Stimulated activated CD4-positive, alpha-beta T cell treated with anti-CD3 and anti-CD28 coated beads, Interleukin-2, amount 100 ng/mL, for 24 hours (primary cell): ENCODE measurements at places on chromosomes 4 and X.

DNA sequence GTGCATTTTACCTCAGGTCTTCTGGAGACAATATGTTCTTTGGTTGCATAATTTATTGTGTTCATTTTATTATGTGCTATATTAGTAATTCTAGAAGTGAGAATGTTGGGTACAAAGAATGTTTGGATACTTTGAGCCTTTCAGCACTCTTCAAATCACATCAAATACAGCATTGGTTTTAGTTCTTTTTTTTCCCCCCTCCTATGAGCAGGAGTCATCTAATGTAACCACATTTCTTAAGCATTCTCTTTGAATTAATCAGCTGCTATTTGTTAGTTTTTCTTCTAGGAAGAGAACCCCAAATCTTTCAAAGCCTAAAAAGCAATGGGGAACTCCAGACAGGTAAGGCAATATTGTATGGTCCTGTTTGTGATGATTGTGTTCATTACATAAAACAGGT, 46.7 kb downstream of the ARL9 start:
- no peak for DNase-seq

DNA sequence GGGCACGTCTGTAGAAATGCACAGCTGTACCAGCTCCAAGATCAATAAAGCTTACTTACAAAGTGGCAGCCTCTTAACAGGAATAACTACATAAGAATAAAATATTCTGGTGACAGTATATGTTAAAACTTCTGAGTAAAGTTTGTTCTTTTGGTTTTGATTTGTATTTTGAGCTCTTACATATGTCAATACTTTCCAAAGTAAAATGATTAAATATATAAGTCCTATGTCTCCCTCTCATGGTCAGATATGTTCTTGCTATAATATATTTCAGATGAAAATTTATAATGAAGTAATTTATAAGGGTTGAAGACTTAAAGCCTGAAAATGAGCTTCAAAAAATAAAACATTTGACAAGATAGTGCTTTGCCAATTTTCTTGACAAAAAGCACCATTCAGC, 254.4 kb downstream of the NPFFR2 start:
- no peak for DNase-seq

- no peak for DNase-seq
Observed at GRCh38 chr4:81494031-81494431, 22.3 kb upstream of the RASGEF1B start.

DNA sequence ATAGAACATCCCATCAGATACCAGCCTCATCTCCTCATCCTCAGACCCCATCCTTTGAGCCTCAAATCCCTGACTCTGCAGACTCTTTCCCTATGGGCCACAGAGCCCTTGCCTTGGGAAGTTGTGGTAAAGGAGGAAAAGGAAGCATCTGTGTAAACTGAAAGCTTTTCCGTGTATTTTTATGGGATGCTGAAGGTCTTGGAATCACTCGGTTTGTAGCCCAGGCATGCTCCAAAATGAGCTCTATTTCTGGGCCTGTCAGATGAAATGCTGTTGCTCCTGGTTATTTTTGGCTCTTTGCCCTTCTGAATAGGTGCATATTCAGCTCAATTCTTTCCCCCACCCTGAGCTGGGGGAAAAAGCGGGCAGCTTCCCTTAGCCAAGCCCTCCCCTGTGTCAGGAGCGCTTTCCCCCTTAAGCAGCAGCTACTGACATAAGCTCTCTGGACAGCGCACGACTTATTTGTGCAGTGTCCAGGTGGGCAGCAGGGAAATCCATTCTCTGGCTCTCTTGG, 5.0 kb upstream of the SEL1L3 start:
- DNase-seq, result no peak

DNA sequence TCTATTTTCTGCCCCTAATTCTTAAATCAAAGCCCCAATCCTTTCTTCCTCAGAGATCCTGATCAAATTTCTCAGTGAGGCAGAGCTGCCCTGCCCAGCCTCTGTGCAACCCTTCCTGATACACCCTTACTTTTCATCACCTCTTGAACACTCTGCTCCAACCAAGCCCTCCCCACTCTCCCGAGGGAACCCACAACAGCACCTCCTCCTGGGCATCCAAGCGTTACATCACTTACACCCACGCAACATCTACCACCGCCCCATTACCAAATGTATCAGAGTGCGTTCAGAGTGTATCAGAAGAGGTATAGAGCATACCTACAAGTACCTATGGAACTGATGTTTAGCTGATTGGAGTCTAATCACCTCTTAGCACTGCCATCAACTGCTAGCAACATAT, 186.5 kb downstream of the RAP1GDS1 start:
- DNase-seq, result no peak

GRCh38 chr4:157776930-157777528, 395.8 kb downstream of the GASK1B start:
- DNase-seq, result no peak

GRCh38 chrX:51144828-51145442, 187.7 kb upstream of the NUDT10 start:
- DNase-seq, result peak; percentile 21

- DNase-seq, result peak; percentile 17
Observed at GRCh38 chrX:6021316-6022091, 207.2 kb downstream of the NLGN4X start.

DNA sequence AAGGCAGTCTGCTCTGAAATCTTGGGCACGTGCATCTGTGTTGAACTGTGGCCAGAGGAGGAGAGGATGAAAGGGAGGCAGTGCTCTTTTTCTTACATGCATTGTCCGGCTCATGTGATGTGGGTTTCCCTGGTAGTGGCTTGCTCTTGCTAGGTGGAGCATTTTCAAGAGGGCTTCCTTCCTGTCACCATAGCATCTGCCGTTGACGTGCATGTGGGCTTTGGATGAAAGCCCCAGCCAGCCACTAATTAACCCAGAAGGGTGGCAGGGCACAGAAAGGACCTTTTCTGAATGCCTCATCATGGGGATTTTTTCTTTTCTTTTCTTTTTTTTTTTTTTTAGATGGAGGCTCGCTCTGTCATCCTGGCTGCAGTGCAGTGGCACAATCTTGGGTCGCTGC, 121.3 kb downstream of the GPR143 start:
- peak; percentile 25 for DNase-seq

GRCh38 chr4:82951196-82951595, 50.7 kb downstream of the THAP9 start:
- DNase-seq, result no peak
